Common myeloid progenitor, CD34-positive (primary cell): ENCODE measurements at places on chromosomes 2 and 18.

GRCh38 chr2:241064008-241064801 is 37.9 kb downstream of the MTERF4 start:
- peak; percentile 56 for DNase-seq

DNA sequence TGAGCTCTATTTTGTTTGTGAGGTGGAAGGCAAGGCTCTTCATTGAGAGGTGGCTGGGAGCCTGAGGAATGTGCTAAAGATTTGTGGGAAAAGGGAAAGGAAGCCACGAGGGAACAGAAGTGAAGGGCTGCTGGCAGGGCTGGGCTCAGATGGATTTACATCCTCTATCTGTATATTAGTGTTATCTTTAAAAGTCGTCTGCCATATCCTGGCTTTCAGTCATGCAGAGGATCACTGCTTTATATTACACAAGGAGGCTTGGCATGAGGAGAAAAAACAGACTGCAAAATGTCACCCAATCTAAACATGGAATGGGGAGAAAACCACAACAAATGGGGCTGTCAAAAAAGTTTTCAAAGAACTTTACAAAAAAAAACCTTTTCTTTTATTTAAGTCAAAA is 434.4 kb downstream of the HRH4 start:
- no peak for DNase-seq

DNA sequence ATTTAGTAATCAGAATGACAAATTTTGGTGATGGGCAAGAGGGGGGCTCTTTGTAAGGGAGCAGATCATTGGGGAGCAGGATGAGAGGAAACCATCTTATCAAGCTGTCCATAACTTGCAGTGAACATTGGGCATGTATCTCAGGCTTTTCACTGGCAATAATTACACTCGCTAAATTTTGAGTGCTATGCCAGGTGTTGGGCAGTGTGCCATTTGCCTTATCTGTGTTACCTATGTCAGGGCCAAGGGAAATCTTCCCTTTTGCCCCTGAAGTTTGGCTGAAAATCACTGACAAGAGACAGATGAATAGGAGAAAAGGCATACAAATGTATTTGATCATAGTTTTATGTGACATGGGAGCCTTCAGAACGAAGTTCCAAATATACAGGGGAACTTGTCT is 39.0 kb downstream of the NOSTRIN start:
- no peak for DNase-seq

GRCh38 chr2:29189052-29189451 is 73.8 kb downstream of the CLIP4 start:
- peak; percentile 89 for DNase-seq
